ENCODE measurements at places on chromosomes 6 and 20.

GRCh38 chr6:57029213-57029612 is 17.3 kb upstream of the KIAA1586 start:
- no peak for DNase-seq

- DNase-seq, result no peak
Measured at GRCh38 chr6:153941768-153942167, 97.3 kb upstream of the OPRM1 start.

- DNase-seq, result no peak
Measured at GRCh38 chr20:40999841-41000240, 28.8 kb upstream of the TOP1 start.

- DNase-seq, result no peak
Measured at GRCh38 chr6:108436771-108437170, 123.9 kb upstream of the FOXO3 start.

- DNase-seq, result no peak
Measured at GRCh38 chr6:1616701-1617463, 7.2 kb downstream of the FOXC1 start.

DNA sequence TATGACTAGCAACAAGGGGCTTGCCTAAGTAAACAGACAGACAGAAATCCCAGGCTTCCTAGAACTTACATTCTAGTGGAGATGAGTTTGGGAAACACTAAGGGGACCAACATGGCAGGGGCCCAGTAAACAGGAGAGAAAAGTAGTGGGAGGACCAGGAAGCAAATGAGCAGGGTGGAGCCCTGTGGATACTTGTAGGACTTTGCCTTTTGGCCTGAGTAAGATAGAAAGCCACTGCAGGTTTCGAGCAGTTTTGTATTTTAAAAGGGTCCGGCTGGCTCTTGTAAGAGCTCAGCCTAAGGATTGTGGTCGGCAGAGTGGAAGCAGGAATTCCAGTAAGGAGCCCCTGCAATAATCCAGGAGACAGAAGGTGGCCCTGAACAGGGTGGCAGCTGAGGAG is 125.5 kb downstream of the MAP3K7 start:
- no peak for DNase-seq

DNA sequence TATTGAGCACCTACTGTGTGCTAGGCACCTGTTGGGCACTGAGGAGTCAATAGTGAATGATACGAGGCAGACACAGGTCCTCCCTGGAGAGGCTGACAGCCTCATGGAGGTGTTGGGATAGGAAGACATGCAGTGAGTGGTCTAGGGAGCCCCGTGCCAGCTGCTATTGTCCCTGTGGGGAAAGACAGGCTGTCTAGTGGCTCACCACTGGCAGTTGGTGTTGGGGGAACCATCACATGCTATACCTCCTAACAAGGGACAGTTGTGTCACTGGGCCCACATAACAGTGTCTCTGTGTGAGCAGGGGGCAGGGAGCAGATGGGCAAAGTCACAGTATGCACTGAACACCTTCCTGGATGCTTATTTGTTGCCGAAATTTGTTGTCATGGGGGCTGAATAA is 45.9 kb upstream of the CTNNBL1 start:
- DNase-seq, result no peak

Data from stimulated activated CD4-positive, alpha-beta T cell treated with anti-CD3 and anti-CD28 coated beads, Interleukin-15, amount 100 ng/mL, for 1 hour (primary cell).